Fibroblast of the aortic adventitia (primary cell): ENCODE measurements at places on chromosomes 12 and 14.

- peak; percentile 18 for DNase-seq
Measured at GRCh38 chr12:49646871-49647654, 23.7 kb downstream of the PRPF40B start.

- peak; percentile 74 for DNase-seq
Measured at GRCh38 chr12:15852383-15852782, 29.8 kb upstream of the STRAP start.

DNA sequence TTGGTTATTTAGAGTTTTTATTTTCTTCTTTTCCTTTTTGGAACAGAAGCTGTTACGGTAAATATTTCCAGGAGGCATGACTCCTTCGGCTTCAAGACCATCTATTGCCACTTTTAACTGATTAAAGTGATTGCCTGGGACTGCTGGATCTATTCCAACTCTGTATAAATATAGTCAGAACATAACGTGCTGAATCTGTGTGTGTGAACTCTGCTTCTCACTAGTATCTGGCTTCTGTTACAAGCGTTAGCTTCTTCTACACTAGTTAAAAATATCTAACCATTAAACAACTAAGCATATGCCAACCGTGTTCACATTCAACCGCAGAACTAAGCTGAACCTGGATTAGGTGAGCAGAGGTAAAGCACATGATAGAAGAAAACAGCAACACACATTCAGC, 49.0 kb downstream of the TMTC1 start:
- no peak for DNase-seq

- DNase-seq = no peak
Measured at GRCh38 chr14:67705211-67705610, 3.5 kb downstream of the RDH12 start.

- DNase-seq = no peak
Measured at GRCh38 chr12:79186506-79186905, 321.9 kb downstream of the SYT1 start.

GRCh38 chr14:92315050-92315805, 7.7 kb upstream of the SLC24A4 start:
- DNase-seq = no peak

GRCh38 chr14:79528828-79529416, 682.4 kb downstream of the DIO2 start:
- DNase-seq = no peak

GRCh38 chr12:120157678-120158077, 36.8 kb downstream of the GCN1 start:
- no peak for DNase-seq

DNA sequence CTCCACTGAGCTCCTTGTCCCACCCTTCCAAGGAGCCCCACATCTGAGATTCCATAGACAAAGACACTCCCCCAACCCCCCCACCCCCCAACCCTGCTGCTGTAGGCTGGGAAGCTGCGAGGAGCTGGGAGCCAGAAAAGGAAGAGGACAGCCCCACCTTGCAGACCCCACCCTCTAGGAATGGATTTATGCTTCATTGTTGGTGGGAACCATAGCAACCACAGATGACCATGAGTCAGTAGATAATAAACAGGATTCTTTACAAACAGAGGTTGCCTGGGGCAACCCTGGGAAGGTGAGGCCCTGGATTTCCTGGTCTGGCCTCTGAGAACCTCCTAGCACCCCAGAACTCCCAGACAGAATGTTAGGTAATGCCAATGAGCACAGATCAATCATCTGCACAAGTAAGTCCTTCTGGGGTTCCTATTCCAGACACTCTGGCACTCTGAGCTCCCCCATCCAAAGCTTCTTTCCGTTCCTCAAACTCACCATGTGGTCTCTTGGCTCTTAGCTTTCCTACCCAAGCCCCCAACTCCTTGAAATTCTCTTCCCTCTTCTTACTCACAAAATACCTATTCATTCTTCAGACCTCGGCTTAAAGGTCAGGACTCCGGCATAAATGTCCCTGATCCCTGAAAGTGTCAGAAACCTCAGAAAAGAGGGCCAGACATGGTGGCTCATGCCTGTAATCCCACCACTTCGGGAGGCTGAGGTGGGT, 15.2 kb upstream of the PLEKHG6 start:
- peak; percentile 81 for DNase-seq

GRCh38 chr12:29695026-29695425, 88.7 kb downstream of the TMTC1 start:
- DNase-seq = no peak

- peak; percentile 86 for DNase-seq
Measured at GRCh38 chr14:103576371-103577024, 13.7 kb downstream of the COA8 start.

- no peak for DNase-seq
Measured at GRCh38 chr12:131177599-131177998, 223.9 kb downstream of the ADGRD1 start.

GRCh38 chr14:101119830-101120571, 216.5 kb upstream of the RTL1 start:
- peak; percentile 4 for DNase-seq

DNA sequence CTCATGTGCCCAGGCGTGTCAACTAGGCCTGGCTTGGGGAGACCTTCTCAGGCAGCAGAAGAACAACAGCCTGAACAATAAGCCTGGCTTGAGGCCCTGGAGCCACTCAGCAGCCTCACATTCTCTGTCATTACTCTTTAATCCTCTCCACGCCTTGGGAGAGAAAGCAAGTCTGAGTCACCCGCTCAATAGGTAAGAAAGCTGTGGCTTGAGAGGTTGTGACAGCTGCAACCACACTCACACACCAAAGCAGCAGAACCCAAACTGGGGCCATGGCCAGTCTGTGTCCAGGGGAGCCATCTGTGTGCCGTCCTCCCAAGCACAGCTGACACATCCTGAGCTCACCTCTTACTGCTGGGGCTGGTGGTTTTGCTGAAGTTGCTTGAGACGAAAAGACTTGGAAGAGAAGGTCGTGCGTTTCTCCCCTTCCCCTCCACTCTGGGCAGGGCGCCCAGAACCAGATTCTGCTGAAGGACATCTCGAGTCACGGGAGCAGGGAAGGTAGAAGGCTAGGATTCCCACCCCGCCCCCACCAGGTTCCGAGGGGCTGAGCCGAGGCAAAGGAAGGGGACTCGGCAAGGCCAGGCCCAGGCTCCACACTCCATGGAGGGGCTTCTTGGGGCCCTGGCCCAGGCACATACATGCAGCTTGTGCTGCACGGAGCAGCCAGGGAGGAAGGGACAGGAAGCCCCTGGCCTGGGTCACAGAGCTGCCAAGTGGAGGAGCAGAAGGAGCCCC, 5.5 kb downstream of the TMEM63C start:
- peak; percentile 51 for DNase-seq
